ENCODE measurements at places on chromosomes 13 and 19.
A peak's percentile ranks its signal among the peaks of the same experiment; 100 is the strongest.

GRCh38 chr19:10000171-10000826, 10.0 kb downstream of the COL5A3 start:
- peak; percentile 75 for DNase-seq

DNA sequence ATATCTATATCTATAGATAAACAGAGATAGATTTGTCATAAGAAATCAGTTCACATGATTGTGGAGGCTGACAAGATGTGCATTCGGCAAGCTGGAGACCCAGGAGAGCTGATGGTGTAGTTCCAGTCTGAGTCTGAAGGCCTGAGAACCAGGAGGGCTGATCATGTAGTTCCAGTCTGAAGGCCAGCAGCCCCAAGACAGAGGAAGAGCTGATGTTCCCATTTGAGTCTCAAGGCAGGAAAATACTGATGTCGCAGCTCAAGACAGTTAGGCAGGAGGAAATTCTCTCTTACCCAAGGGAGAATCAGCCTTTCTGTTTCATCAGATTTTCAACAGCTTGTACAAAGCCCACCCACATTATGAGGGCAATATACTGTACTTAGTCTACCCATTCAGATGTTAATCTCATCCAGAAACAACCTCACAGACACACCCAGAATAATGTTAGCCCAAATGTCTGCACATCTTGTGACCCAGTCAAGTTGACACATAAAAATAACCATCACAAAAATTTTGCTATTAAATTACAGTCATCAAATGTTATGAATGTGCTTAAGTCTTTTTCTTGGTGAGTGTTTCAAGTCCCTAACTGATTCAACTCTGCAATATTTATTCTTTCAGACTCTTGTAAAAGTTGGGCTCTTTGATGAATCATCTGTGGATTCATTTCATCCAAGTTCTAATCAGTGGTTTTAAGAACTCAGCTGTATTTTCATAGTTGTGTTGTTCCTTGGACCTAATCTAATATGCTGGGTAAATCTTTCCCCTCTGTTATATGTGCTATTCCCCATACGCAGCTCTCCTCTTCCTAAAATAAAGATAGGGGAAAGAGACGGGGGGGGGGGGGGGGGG, 22.7 kb upstream of the LRCH1 start:
- DNase-seq, result peak; percentile 39

- DNase-seq, result no peak
Observed at GRCh38 chr13:87234981-87235380, 436.2 kb upstream of the SLITRK5 start.

- peak; percentile 20 for DNase-seq
Observed at GRCh38 chr19:22144394-22144793, 52.4 kb downstream of the ZNF676 start.

GRCh38 chr13:106599875-106600797, 32.2 kb upstream of the ARGLU1 start:
- no peak for DNase-seq

DNA sequence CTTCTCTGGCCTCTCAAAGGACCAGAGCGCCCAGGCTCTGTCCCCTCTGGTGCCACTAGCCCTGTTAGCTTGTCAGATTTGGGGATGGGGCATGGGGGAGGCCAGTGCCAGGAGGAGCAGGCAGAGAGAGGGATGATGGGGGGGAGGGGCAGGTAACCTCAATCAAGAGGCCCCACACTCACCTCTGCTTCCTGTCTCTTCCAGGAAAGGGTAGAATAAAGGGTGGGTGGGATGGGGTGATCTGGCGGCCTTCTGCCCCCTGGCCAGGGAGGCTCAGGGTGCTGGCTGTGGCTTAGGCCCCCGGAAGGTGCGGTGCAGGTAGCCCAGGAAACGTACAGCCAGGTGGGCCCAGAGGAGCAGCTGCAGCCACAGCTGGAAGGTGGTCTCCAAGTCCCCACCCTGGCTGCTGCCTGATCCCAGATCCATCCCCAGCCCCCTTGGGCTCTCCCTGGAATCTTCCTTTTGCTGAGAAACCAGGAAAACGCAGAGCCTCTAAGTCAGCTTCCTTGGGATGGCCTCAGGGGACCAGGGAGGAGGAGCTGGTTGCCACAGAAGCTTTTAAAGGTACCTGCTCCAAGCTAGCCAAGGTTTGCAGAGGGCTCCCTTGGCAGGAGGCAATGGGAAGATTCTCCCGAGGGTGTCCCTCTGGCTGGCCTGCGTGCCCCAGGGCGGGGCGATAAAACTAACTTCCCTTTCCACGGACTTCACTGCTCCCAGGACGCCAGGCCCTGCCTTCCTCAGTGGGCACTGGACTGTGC, 5.3 kb downstream of the PRKACA start:
- DNase-seq, result peak; percentile 74

DNA sequence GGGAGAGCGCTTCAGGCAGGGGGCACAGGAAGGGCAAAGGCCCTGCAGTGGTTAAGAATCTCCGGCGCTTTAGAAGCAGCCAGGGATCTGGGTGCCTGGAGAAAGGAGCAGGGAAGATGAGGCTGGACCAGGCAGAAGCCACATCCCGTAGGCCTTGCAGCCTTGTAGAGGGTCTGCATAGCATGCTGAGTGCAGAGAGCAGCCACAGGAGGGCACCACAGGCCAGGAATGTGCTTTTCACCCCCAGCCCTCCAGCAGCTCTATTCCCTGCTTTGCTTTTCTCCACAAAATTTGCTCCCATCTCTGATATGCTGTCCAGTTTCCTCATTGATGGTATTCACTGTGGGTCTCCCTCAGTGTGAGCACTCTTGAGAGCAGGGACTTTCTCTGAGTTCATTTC, 5.7 kb downstream of the WDR62 start:
- DNase-seq, result peak; percentile 31

- no peak for DNase-seq
Observed at GRCh38 chr19:1082165-1082927, 12.8 kb downstream of the POLR2E start.

GRCh38 chr13:109735436-109735966, 50.9 kb downstream of the IRS2 start:
- DNase-seq, result no peak

- DNase-seq, result no peak
Observed at GRCh38 chr13:68128297-68128915, 898.3 kb upstream of the PCDH9 start.

DNA sequence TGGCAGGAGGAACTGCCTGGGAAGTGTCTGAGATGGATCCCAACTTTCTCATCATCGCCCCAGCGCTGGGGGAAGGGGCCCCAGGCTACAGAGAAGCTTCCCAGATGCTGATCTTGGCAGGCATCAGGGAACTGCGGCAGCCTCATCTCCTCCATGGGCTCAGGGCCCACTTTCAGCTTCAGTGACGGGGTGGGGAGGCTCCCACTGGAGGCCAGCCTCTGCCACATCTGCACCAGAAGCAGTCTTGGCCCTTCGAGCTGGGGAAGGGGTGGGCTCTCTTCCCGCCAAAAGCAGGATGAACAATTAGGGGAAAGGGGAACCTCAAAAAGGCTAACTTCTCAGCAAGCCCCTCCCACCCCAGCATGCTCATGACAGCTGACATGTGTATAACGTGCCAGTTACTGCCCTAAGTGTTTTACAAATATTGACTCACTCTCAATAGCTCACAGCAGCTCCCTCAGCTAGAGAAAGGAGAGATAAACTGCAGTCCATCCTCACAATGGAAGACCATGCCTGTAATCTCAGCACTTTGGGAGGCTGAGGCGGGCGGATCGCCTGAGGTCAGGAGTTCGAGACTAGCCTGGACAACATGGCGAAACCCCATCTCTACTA, 7.1 kb upstream of the S1PR2 start:
- DNase-seq, result peak; percentile 41

DNA sequence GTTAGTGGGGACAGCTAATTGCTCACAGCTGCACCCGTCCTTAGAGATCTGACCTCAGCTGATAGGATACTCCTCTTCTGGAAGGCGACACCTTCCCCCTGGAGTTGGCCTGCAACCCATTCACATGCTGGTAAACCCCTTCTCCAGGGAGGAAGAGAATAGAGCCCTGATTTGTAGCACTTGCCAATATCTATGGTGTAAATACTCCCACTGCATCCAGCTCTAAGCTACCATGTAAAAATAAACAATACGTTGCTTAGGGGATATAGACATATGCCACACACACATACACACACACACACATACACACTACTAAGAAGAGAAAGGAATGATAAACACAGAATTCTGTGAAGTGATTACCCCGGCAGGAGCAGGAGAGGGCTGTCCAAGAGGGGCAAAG, 49.4 kb upstream of the KCTD15 start:
- DNase-seq, result no peak

DNA sequence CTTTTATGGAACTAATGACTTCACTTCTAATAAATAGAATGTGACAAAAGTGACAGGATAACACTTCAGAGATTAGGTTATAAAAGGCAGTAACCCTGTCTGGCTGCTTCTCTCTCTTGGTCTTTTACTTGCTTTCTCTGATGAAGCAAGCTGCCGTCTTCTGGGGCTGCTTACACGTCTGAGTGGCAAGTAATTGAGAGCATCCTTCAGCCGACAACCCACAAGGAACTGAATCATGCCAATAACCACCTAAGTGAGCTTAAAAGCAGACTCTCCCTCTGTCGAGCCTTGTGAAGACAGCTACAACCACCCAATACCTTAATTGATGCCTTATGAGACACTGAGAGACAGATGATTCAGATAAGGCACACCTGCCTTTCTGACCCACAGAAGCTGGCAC, 1091.2 kb downstream of the SLITRK1 start:
- no peak for DNase-seq

DNA sequence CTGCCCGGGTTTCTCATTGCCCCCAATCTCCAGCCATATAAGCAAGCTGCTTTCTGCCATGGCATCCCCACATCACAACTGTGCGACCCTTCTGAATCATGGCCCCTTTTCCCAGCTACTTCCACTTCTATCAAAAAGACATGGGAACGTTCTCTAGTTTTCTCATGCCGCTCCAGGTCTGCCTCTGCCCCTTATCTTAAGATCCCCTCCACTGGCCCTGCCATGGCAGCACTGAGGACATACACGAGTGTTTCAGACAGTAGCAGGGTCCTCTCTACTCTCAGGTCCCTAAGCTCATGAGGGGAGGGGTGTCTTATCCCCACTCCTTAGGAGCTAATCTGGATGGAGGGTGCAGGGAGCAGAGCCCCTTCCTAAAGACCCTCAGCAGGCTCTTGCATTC, 5.5 kb upstream of the AMER2 start:
- DNase-seq, result no peak

- DNase-seq, result no peak
Observed at GRCh38 chr13:38620876-38621275, 66.0 kb upstream of the FREM2 start.

- DNase-seq, result peak; percentile 34
Observed at GRCh38 chr13:110340812-110341444, 33.8 kb downstream of the COL4A2 start.

- DNase-seq, result no peak
Observed at GRCh38 chr19:3950871-3951861, 18.3 kb downstream of the NMRK2 start.

DNA sequence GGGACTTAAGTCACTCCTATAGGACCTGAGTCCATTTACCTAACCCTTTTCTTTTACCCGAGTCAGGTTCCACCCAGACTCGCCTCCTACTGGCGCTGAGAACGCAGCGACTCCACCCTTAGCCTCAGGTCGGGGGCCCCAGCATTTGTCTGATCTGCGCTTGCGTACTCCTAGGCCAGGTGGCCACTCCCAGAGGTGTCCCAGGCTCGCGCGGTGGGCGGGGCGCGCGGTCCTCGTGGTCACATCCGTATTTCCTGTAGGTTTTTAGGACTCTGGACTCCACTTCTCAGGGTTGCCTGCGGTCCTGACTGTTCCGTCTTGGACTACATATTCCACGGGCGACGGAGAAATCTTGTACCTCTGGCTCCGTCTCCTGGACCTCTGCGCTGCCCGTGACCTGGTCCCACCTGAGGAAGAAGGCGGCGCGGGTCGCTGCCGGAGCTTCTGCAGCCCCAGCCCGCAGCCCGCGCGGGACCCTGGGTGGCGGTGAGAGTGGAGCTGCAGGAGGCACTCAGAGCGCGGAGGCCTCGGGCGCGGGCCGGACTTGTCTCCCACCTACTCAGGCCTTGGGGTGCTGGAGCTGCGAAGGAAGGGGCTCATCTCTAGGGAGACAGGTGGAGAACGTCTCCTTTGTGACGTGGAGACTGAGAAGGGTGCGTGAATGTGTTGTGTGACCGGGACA, 11.0 kb upstream of the ZNF573 start:
- DNase-seq, result no peak

DNA sequence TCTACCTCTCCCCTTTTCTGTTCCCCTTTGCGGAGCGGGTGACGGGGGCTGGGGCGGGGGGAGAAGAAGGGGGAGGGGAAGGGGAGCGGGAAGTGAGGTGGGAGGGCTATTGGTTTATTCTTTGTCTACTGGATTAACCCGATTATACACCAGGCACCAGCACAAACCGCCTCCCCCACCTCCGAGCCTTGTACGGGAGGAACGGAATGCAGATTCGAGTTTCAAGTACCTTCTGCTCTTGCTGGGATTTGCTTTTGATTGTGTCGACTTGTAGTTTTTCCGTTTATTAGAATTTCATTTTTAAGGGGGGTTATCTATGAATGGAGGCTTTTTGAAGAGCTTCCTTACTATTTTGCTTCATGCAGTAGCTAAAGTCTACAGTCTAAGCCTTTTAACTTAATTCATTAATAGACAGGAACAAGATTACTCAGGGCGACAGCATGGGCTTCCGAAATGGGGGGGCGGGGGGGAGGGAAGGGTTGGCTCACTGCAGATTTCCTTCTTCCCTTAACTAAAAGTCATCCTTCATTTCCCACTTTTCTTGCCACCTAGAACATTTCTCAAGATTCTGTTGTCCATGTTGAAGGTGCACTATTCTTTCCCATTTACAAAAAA, 937 bp upstream of the SPRY2 start:
- DNase-seq, result no peak

GRCh38 chr13:74641586-74641985, 507.4 kb upstream of the KLF12 start:
- DNase-seq, result no peak

DNA sequence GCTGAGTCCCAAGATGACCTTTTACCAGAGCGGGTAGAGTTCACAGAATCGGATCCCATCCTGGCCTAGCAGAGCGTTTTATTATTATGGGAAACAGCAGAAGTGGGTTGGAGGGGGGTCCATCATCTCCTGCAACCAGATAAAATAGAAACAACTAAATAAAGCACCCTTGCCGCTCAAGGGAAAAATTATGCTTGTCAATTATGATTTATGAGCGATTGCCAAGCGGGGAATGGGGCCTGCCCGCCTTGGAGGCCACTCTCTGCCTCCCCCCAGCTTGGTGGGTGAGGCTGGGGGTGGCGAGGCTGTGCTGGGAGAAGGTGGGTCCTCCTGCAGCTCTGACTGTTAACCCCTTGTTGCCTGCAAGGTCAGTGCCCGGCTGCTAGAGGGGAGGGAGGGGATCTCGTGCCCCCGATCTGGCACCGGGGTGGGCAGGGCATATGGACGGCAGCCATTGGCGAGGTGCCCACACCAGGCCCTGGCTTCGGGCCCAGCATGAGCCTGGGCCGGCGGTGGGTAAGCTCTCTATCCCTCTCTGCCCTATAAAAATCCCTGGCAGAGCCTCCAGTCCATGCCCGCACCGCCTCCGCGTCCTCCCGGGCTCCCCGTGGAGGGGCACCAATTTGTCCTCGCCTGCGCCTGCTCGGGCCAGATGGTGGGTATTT, 129.1 kb downstream of the URI1 start:
- DNase-seq, result no peak

DNA sequence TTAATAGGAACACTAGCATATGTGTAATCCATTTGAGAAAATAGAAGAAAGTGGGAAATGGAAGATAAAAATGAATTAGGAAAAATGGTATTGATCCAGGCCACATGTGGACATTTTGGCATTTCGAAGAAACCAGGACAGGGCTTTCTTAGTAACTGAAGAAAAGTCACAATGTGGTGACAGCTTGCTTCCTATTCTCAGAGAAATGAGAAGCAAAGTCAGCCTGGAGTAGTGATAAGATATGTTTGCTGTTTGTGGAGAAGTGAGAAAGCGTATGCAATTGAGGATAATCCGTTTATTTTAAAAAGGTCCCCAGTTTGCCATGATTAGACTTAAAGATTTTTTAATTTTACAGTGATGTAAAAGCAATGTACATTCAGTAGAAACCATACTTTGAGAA, 127.9 kb downstream of the SLITRK6 start:
- no peak for DNase-seq
